Adrenal gland (tissue), 19 donors: ENCODE measurements at places on chromosomes 4 and X. TPM values are rescaled to one million over a fixed set of nuclear protein-coding genes. Genes with fewer than 3 reads are reported as not detected.

DNA sequence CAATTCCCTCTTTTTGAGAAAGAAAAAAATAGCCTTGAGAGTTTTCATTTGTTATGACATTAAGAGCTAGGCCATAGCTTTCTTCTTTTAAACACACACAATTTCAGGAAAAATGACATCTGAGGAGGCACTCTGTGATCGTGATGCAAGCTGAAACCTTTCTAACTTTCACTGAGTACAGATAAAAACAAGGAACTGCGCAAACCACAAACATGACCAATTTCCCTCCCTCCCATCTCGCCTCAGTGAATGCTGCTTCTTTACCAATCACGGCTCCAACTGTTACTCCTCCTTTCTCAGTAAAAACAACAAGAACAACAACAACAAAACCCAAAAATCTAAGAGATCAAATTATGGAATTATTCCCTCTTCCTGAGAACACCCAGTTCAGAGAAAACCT lies 626.8 kb downstream of the TLL1 start:
- no peak for DNase-seq

GRCh38 chr4:88106205-88106604 lies 52.2 kb downstream of the ABCG2 start:
- DNase-seq, result no peak

DNA sequence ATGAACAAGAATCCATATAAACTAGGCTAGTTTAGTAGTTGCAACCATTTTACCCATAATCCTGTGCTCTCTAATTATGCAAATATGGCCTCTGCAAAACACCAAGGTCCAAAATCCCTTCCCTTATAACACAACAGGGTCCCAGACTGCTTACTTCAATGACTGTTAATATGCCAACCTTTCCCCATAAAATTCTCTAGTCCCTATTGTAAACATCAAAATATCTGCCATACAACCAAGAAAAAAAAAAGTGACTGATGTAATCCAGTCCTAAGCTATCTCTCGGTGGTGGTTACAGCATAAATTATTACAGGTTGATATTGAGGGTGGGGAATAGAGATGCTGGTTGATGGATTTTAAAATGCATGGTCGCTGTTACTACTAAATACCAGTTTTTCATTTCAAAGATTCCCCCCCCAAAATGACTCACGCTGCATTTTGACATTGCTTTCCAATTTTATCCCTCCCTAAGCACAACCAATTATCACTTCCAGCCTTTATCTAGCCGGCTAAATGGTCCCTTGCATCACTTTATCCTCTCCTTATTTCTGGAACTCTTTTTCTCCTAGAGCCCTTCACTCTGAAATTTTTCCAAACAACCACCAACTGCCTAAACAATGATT lies 44.8 kb downstream of the TSPAN5 start:
- no peak for DNase-seq

DNA sequence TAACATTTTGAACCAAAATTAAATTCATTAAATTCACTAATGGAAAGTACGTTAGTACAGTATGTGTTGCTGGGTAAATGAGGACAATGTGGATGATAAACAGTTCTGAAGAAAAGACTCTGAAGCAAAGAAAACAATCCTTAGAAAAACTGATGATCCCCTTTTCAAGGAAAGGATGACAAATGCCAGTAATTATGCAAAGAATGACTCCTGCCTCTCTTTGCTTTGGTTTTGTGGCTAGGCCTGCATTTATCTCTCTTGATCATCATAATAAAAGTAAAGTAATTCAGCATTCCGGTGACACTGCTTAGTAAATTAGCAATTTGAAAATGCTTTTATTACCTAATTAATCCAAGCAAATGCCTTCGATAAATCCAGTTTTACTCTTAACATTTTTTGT lies 652.2 kb upstream of the DIPK2B start:
- DNase-seq, result no peak

DNA sequence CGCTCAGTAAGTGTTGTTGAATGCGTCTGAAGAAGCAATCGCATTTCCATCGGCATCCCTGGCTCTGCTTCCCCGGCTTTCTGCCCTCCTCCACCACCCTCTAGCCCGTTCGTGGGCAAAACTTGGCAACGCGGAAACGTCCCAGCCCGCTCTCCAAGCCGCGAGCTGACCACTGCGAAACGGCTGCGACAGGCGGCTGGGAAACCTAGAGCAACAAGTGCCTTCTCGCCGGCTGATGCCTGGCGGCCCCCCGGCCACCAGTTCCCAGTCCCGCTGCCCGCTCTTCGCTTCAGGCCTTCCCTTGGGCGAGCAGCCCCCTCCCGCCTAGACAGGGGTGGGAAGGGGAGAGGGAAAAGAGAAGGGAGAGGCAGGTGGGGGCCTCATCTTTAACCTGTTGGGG lies 837 bp downstream of the CITED1 start:
- no peak for DNase-seq

ARMCX1 gene
- 25.7 TPM for total RNA-seq

DNA sequence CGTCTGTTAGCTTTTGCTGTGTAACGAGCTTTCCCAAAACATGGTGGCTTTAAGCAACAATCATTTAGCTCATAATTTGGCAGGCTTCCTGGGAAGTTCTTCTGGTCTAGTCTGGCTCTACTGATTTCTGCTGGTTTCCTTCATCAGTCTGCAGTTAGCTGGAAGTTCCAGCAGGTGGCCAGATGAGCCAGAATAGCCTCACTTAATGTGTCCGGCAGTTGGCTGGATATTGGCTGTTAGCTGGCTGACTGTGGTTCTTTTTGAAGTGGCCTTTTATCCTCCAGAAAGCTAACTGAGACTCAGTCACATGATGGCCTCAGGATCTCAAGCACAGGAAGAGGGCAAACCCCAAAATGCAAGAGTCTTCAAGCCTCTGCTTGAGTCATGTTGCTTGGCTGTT lies 34.9 kb downstream of the FTHL17 start:
- DNase-seq, result peak; percentile 65

- no peak for DNase-seq
Observed at GRCh38 chr4:164550989-164551712, 202.8 kb upstream of the SMIM31 start.

DNA sequence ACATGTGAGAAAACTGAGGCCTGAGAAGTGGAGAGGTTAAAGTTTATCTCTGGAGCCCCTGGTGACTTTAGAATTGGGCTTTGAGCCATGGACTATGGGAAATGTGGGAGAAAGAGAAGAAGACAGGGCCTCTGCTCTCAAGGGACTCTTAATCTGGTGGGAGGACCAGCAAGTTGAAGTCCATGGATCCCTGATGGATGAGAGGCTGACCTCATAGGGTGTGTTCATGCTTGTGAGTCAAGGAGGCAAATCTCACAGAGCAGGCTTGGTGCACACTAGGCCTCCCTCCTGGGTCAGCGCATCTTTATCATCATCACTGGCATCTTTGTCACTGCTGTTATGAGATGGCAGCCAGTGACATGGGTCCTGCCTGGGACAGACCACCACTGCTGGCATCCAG lies 211.9 kb downstream of the AFAP1 start:
- DNase-seq, result no peak

DNA sequence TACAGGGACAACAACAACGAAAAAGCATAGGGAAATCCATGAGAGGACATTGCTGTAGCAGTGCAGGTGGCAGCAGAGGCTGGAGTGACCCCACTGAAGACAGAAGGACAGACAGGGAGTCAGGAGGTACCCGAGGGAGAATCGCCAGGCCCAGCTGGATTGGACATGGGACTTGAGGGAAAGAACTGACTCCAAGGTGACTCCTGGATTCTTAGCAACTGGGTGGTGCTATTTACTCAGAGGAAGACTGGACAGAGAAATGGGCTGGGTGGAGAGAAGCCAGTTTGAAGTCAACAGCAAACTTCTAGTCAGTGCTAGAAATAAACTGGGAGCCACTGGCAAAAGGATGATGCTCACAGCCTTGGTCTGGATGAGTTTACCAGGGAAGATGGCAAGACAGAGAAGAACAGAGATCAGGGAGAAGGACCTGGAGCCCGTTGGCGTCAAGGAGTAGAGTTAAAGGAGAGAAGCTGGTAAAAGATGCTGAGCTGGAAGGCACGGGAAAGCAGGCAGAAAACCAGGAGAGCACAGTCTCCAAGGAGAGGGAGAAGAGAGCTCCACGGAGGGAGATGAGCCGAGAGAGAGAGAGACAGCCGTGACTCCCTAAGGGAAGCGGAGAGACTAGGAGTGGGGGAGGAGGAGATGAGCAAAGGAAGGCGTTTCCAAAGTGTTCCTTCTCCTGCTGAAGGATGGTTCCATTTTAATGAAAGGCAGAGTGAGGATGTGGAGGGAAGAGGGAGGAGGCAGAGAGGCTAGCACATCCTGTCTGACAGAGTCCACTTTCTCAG lies 119.4 kb downstream of the AFAP1 start:
- DNase-seq, result no peak

DNA sequence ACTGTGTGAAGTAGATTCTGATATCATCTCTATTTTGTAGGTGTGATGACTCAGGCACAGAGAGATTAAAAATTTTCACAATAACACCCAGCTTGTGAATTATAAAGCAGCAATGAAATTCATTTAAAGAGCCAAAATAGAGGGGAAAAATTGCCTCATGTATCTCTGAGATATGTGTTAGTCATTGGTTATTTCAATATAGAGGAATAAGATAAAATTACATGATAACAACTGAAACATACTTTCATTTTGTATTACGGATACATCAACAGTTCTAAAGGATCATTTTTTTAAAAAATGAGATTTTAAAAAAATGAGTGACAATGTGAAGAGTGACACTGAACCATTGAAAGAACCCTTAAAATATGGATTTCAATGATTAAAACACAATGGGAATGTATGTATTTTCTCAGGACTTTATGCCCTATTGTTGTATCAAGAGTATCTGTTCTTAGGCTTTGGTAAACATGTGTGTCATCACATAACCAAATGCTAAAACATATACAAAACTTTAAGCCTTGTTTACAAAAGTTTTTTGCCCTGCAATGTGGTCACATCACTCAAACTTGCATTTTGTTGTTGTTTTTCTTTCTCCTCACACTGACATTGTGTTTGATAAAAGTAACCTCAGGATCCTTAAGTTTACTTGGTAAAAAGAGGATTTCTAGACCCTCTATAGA lies 221.3 kb downstream of the ANTXR2 start:
- no peak for DNase-seq

CHST7 gene
- total RNA-seq, result 24.1 TPM

GRCh38 chrX:130645955-130646583 lies 244.3 kb downstream of the RBMX2 start:
- DNase-seq, result no peak

- DNase-seq, result no peak
Observed at GRCh38 chr4:147963839-147964238, 232.0 kb downstream of the ARHGAP10 start.

GRCh38 chr4:108590776-108591175 lies 29.6 kb upstream of the RPL34 start:
- DNase-seq, result no peak

GRCh38 chrX:132153166-132153565 lies 25.3 kb upstream of the FRMD7 start:
- no peak for DNase-seq

ZNF157 gene
- total RNA-seq, result not detected

- DNase-seq, result peak; percentile 53
Observed at GRCh38 chr4:16820329-16820728, 78.1 kb downstream of the LDB2 start.

RAB9B gene
- 2.1 TPM for total RNA-seq

AREG gene
- 2.3 TPM for total RNA-seq

GRCh38 chr4:536351-536972 lies 37.5 kb downstream of the PIGG start:
- DNase-seq, result no peak

STATH gene
- not detected for total RNA-seq

LUZP4 gene
- not detected for total RNA-seq

SSX3 gene
- not detected for total RNA-seq

PAK3 gene
- total RNA-seq, result 1.3 TPM

PAGE2B gene
- not detected for total RNA-seq

- no peak for DNase-seq
Observed at GRCh38 chrX:30938295-30938694, 49.2 kb upstream of the TAB3 start.

DNA sequence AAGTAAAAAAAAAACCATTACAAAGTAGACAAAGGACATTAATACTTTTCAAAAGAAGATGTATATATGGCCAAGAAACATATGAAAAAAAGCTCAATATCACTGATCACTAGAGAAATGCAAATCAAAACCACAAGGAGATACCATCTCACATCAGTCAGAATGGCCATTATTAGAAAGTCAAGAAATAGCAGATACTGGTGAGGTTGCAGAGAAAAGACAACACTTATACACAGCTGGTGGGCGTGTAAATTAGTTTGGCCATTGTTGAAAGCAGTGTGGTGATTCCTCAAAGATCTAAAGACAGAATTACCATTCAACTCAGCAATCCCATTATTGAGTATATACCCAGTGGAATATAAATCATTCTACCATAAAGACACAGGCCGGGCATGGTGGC lies 39.3 kb downstream of the TASL start:
- DNase-seq, result no peak

HUWE1 gene
- total RNA-seq, result 96.5 TPM

- peak; percentile 54 for DNase-seq
Observed at GRCh38 chr4:61200187-61200915, at the start of gene ADGRL3. Gene ADGRL3, plus strand, starts transcription at chr4:61200326.

GRCh38 chr4:87391576-87392054 lies 627 bp upstream of the HSD17B11 start:
- DNase-seq, result no peak

DNA sequence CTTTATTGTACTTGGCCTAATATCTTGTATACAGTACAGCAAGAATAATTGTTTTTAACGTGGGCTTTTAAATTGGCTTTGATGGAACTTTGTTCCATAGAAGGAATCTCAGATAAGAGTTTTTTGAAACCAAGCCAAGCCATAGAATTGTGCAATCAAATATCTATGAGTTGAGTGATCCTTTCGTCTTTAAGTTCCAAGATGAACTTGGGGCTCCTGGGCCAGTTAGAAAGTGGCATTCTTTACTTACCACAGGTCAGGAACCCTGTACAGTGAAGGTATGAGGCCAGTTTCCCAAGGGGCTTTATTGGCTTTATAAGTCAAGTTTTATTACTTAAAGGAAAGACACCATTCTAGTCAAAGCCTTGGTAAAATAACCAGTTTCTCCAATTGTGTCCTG lies 2104.2 kb downstream of the PCDH7 start:
- DNase-seq, result no peak

GRCh38 chrX:46328133-46328532 lies 217.1 kb downstream of the ZNF674 start:
- no peak for DNase-seq

DNA sequence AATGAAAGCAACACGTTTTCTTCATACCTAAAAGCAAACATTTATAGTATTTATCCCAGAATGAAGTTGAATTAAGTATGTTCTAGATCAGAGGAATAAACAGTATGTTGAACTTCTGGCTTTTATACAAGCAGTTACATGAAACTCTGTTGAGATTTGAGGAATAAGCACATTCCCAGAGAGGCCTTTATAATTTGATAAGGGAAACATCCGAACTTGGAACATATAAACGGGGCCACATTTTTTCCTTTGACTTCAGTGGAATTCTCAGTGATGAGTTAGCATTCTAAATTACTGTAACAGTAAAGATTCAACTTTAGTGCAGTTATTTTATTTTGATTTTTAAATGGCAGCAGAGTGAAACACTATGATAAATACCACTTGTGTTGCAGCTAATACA lies 119.5 kb downstream of the GLRA3 start:
- DNase-seq, result no peak

TMEM47 gene
- 24.6 TPM for total RNA-seq

- DNase-seq, result peak; percentile 78
Observed at GRCh38 chr4:41204400-41204978, 9.9 kb downstream of the APBB2 start.

UCP1 gene
- not detected for total RNA-seq

GRCh38 chrX:154791939-154792338 lies 13.3 kb downstream of the MPP1 start:
- DNase-seq, result no peak
